Liver (tissue), 10 donors: ENCODE measurements at places on chromosomes 2 and 18.

DNA sequence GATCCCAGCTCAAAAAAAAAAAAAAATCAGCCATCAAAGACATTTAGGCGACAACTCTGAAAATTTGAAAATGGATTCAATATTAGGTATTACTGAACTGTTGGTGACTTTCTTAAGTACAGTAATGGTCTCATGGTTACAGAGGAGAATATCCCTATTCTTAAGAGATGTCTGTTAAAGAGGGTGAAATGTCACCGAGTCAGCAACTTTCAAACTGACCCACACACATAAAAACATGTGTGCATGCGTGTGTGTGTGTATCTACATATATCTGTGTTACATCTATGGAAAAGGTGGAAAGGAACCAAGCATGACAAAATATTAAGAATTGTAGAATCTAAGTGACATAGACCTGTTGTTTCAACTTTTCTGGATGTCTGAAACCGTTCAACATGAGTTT, 41.6 kb upstream of the GLI2 start:
- no peak for DNase-seq

- no peak for DNase-seq
These were observed 86.0 kb upstream of the ATG16L1 start for GRCh38 chr2:233165543-233165894.

DNA sequence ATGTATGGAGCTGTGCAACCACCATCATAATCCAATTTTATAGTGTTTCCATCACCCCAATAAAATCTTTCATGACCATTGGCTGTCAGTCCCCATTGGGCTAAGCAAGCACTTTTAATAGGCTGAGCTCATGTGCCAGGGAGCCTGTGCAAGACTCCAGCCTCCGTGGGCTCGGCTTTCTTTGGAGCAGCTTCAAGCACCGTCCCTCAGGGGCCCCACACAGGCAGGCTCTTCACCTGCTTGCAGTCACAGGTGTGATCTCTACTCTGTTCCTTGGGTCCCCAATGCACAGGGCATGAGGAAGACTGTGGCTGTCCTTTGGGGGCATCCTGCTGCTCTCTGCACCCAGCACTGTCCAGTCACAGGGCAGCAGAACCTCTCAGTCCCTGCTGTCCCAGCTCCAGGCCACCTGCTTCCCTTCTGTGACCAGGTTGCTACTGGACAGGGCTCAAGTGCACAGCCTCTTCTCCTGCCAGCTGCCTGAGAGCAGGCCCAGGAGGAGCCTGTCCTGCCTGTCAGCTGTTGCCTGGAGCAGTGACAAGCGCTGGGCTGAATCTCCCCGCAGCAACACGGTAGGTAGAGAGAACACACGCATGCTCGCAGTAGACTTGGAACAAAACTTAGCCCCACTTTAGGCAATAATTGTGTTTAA, 40.7 kb upstream of the TMEM131 start:
- DNase-seq = no peak

- DNase-seq = no peak
These were observed 45.0 kb downstream of the BCL11A start for GRCh38 chr2:60508339-60508917.

DNA sequence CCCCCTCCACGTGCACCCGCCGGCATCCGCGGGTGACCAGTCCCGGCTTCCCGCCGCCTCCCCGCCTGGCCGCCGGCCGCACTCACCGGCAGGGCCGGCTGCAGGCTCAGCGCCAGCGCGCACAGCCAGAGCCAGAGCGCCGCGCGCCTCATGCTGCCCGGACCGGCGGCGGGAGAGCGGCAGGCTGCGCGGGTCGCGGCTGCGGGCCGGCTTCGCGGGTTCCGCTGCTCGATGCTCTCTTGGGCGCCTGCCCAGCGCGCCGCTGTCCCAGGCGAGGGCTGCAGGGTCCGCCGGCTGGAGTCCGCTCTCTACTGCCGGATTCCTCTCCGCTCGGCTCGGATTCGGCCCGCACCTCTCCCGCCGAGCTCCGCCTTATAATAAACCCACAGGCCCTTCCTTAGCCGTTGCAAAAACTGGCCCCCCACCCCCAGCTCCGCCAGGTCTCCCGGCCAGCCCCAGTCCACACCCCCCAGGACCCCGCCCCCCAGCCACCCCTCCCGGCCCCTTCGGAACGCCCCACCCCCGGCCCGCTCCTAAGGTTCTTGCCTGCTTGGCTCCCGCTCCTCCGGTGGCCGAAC, at the start of gene SDC1:
Gene SDC1, minus strand, starts transcription at position 415 of the 578 bp plus-strand sequence. Its CDS starts 263 bp downstream, at position 152.
- peak; percentile 74 for DNase-seq

DNA sequence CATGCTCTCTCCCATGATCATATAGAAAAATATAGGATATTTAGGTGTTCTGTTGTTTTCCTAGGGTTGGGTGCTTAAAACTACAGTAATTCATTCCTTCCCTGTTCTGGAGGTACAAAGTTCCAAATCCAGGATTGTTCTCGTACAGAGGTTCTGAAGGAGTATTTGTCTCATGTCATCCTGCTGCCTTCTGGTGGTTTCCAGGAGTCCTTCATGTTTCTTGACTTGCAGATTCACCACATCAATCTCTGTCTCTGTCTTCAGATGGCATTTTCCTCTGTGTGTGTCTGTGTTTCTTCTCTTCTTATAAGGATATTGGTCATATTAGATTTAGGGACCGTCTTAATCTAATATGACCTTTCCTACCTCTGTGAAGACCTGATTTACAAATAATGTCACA, 397.9 kb downstream of the NYAP2 start:
- no peak for DNase-seq

DNA sequence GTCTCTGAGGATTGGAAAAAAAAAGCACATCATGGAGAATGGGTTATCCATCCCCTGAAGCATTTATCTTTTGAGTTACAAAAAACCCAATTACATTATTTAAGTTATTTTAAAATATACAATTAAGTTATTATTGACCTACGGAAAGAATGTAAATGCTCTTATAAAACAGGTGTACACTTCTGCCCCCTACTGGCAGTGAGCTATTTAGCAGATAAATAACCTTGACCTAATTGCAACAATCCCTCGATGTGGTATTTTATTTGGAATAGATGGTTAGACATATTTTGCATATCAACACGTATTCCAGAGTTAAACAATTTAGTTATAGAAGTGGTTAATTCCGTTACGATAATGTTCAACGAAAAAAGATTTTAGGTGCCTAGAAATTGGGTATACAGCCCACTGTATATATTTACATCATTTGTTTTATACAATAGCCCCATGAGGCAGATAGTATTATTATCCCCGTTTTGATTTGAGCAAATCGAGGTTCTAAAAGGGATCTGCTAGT, 9.1 kb upstream of the DAW1 start:
- no peak for DNase-seq

DNA sequence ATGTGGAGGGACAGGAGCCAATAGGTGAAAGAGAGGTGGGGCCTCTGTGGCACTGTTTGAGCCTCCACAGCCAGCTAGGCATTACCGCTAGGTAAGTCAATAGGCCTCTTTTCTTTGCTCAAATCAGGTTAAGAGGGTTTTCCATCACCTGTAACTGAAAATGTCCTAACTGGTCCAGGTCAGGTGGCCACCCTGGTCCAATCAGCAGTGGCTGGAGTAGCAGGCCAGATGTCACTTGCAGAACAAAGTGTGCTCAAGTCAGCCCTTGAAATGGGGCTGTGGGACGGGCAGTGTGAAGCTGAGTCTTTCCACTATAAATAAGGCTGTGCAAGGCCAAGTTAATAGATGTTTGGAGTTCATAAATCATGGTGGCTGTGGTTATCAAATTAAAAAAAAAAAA, 20.9 kb downstream of the FBXO36 start:
- DNase-seq = no peak

DNA sequence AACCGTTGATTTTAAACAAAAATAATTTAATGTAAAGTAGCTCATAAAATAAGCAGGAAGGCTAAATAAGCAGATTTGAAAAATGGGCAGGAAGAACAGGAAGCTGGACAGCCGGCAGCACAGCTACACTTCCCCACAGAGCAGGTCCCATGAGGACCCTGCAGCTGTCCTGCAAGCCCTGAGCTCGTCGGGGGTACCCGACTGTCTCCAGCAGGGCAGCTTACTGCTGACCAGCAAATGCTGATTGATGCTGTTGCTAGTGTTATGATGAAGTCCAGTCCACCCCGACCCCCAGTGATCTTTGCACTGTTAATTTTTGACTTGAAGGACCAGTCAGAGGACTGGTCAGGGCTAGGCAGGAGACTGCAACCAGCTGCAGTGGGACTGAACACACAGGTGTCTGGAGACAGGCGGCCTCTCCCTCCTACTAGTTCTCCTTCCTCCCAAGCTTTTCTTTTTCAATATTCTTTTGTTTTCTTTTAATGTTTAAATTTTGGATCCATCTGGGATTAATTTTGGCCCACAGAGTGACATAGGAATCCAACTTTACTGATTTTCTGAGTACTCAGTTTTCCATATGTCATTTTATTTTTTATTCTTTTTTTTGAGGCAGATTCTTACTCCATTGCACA, 27.7 kb downstream of the POLE4 start:
- no peak for DNase-seq

GRCh38 chr2:234259440-234259839, 208.9 kb downstream of the SPP2 start:
- no peak for DNase-seq

DNA sequence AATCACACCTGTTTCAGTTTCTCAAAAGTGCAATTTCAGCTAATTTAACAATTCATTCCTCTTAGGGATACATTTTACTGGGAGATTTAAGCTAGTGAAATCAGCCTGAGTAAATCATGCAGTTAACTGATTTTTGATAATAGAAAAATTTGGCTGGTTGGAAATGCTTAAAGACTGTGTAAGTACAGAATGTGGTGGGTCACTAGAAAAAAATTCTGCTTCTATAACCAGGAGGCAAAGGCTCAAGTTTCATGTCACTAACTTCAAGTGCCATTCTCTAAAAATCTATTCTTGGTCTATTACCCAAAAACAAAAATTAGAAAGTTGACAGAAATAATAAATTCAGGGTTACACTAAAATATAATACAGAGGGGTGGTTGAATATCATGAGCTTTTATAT, 271.3 kb downstream of the CCDC178 start:
- DNase-seq = no peak

GRCh38 chr2:128155970-128156369, 65.0 kb downstream of the UGGT1 start:
- DNase-seq = no peak

GRCh38 chr2:43186679-43187374, 39.6 kb downstream of the ZFP36L2 start:
- no peak for DNase-seq

DNA sequence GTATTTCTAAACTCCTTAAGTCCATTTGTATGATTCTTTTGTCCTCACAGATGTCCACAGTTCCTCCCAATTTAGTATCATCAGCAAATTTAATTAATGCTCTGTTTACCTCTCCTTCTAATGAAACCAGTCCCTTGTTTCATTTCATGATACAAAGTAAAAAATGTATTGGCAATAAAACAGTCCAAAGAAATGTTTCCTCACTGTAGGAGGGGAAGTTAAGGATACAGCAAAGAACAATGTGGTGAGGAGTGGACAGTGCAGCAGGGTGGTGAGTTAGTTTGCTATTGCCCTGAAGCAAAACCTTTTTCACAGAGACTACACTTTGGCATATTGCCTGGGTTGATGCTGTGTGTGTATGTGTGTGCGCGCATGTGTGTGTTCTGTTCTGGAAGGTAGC, 401.5 kb downstream of the ARHGAP15 start:
- DNase-seq = no peak

GRCh38 chr2:74045454-74045853, 60.7 kb downstream of the TET3 start:
- no peak for DNase-seq

DNA sequence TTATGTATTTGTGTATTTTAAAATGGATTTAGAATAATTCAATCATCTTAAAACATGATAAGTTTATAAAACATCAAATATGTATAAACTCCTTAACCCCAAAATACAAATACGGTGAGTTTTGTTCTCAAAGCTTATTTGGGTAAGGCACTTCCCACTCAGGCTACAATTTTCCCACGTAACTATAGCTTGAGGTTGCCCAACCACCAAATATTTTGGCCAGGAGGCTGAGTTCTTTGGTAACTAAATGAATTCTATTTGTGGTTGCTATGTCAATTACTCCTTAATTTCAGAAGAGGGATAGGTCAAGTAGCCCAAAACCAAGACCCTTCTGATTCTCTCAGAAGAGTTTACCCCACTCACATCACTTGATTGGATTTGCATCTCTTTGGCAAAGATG, 70.4 kb downstream of the MYL12B start:
- DNase-seq = no peak

- no peak for DNase-seq
These were observed 169.2 kb upstream of the NOSTRIN start for GRCh38 chr2:168633200-168633599.
